ENCODE measurements at places on chromosomes 2 and 18. TPM values are rescaled to one million over a fixed set of nuclear protein-coding genes. Genes with fewer than 3 reads are reported as not detected.

- DNase-seq = no peak
Measured at GRCh38 chr2:205495819-205496218, 186.5 kb upstream of the NRP2 start.

- no peak for DNase-seq
Measured at GRCh38 chr2:230815088-230815487, 49.7 kb upstream of the ITM2C start.

GRCh38 chr2:133362061-133362476 lies 206.2 kb downstream of the NCKAP5 start:
- DNase-seq = no peak

Gene SPHKAP
- polyA plus RNA-seq = 0.15 TPM
